ENCODE measurements at places on chromosomes 3 and 15.

DNA sequence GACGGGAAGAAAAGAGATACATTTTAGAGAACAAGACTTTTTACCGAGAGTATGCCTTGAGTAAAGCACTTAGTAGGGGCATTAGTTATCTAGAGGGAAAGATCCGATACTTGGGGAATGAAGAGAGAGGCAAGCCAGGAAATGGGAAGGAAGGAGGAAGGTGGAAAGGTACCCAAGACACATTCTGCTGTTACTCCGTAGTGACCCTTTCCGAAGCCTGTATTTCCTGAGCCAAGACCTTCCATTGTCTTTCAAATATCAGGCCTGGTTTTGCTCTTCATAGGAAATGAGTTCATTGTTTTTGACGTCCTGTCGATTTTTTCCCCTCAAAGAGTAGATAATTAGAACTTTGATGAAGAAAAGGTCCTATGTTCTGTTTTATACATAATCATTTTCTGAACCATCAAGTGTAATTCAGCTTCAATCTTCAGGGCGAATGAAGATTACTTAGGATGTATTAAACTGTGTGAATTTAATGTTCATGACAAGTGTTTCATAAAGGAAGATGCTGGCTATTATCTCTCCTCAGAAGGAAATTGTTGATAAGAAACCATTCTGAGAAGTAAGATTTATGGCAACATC is 95.7 kb downstream of the PPM1L start:
- DNase-seq = no peak

GRCh38 chr3:176415661-176416295 is 781.5 kb downstream of the TBL1XR1 start:
- DNase-seq = no peak

GRCh38 chr15:92232317-92232716 is 161.4 kb upstream of the ST8SIA2 start:
- no peak for DNase-seq

DNA sequence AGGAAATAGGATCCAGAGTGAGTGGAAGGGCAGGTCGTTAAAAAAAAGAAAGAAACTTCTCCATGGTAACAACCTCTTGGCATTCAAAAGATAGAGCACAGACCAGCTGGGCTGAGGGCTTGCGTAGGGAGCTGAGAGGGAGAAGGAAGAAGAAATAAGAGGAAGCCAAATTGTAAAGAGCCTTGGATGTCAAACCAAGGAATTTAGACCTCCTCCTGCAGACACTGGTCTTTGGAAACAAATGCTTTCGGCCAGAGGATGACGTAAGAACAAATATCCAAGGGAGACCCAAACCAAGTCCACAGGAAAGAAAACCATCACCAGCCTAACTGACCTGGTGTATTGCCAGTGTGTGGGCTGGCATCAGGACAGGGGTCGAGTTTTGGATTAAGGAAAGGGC is 155.2 kb downstream of the UACA start:
- DNase-seq = no peak

GRCh38 chr3:27392950-27393679 is 23.9 kb upstream of the NEK10 start:
- DNase-seq = no peak

DNA sequence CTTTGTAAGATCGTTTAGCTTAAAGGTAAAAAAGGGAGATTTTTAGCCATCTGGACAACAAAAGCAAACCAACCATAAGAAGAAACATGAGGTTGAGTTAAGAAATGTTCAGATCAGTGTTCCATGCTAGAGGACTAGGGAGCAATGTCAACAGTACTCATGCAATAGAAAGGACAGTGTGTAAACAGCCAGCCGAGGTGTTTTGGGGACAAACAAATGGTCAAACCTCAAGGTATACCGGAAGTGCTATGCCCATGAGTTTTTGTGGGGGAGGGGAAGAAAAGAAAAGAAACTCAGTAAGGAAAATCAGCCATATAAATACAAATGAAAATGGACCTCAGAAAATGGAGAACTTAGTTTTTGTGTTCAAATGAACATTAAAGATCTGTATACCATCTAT is 289.5 kb upstream of the GRM7 start:
- no peak for DNase-seq

DNA sequence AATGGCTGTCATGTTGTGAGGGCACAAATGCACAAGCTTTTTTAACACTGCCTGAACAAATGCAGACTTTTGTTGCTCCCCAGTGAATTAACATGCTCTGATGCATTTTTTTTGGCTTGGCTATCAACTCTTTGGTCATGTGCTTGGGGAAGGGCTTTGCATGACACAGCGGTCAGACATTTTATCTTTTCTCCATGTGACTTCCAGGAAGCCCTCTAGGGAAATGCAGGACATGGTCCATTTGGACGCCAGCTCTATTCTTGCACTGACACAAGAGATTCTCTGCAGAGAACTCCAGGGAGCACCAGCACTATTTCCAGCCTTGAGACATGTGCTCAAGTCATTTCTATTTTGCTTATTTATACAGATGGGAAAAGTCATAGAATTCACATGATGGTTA is 46.2 kb downstream of the NEK11 start:
- no peak for DNase-seq

DNA sequence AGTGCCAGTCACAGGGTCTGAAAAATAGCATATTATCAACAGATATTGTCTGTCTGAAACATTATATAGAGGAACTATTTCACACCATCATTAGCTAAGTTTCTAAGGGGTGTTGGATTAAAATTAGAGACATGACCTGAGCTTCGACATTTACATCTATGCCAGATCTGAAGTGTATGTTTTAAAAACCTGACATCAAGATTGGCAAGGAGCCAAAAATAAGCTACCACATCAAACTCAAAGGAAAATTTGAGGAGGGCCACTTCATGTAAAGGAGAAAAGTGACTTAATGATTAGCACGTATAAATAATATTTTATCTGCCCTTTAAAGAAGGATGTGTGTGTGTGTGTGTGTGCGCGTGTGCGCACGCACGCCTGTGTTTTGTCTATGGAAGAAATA is 752.0 kb upstream of the GRM7 start:
- DNase-seq = no peak

GRCh38 chr3:49410066-49410845 is 1.5 kb downstream of the RHOA start:
- no peak for DNase-seq

DNA sequence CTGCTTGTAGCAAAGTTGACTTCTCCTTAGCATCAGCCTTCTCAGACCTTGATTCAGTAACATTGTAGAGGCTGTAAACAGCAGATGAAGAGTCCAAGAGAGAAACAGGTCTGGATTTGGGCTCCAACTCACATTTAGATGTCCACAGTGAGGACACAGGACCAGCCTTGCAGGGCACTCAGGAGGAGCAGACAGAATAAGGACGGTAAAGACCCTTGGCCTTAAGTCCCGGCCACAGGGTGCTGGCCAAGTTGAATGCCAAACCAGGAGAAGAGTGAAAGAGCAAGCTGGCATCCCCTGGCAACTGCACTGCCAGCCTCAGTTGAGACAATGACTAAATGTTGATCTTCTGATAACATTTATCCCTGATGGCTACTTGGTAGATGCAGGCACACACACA is 136.3 kb downstream of the LRRK1 start:
- DNase-seq = no peak

DNA sequence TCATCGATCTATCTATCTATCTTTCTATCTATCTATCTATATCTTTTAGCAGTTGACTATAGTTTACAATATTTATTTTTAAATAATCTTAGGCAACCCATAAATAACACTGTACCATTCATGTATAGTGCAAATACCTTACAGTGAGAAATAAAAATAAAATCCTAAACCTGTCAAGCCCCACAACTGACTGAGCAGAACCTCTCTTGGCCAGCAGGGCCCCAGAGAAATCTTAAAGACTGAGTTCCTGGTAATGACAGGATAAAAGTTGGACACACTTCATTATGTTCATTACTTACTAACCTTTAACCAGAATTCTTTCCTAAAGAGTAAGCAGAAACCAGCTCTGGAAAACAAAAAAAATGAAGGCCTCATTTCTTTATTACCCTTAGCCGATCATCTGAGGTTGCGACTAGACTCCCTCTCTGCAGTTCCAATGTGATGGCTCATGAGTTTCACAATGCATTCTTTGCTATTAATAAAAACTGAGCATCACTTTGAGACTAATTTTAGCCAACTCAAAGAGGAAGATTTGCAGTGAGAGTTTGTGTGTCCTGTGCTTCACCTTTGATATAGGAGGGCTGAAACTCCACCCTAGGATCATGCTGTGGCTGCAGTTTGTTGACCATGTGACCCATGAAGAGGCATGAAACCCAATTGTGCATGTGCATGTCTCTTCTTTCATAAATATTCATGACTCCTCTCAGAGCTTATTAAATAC is 1072.0 kb downstream of the NSUN3 start:
- no peak for DNase-seq

DNA sequence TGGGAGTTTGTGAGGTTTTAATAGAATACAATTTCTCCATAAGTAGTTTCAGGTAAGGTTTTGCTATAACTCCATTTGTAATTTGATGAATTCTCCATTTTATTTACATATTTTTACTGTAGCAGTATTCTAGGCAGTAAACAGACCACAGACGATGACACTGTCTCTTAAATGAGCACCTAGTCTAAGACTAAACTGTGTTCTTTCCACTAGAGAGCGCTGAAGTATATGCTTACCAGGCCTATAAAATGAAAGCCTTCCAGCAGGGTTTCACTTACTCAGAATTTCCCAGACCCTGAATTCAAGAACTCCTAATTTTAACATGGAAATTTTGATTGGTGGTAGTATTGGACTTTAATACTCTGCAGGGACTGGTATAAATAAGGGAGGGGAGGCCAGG is 41.6 kb downstream of the POLG start:
- no peak for DNase-seq

GRCh38 chr3:140585828-140586227 is 92.0 kb upstream of the TRIM42 start:
- no peak for DNase-seq

All from NCI-H1092 treated with DMSO at 0.1 percent for 48 hours (cell line).